ENCODE measurements at places on chromosomes 3 and 15.

DNA sequence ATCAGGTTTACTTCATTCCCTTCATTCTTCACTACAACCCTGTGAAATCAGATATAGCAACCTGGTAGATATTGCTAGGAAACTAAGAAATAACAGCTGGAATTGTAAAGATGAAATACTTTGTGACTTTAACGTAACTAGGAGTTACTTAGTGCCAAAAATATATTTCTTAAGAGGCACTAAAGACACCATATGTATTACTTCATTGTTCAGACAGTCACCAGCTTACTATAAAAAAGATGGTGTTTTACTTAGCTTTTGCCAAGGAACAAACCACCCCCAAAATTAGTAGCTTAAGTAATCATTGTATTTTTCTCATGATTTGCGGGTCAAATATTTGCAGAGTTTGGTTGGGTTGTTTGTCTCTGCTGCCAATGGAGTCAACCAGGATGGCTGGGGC is 62.5 kb downstream of the PROS1 start:
- DNase-seq: no peak

DNA sequence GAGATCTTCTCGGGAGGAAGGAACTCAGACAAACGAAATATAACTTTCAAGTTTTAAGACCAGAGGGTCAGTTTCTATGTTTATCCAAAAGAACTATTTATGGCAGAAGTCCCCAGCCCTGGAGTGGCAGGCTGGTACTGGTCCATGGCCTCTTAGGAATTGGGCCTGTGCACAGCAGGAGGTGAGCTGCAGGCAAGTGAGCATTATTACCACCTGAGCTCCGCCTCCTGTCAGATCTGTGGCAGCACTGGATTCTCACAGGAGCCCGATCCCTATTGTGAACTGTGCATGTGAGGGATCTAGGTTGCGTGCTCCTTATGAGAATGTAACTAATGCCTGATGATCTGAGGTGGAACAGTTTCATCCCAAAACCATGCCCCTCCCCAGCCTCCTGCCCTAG is 14.3 kb upstream of the HPS3 start:
- DNase-seq: no peak

DNA sequence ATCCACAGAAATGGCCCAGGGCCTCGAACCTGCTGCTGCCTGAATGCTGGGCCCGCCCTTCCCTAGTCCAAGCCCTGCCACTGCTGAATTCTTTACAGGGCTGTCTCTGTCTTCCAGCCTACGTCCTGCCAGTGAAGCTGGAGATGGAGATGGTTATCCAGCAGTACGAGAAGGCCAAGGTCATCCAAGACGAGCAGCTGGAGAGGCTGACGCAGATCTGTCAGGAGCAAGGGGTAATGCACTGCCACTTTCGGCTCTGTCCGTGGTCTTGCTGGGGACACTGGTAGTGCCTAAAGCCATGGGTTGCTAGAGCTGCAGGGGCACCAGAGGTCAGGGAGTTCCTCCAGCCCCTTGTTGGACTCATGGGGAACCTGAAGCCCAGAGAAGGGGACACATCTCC is 115.7 kb downstream of the TMEM266 start:
- no peak for DNase-seq

DNA sequence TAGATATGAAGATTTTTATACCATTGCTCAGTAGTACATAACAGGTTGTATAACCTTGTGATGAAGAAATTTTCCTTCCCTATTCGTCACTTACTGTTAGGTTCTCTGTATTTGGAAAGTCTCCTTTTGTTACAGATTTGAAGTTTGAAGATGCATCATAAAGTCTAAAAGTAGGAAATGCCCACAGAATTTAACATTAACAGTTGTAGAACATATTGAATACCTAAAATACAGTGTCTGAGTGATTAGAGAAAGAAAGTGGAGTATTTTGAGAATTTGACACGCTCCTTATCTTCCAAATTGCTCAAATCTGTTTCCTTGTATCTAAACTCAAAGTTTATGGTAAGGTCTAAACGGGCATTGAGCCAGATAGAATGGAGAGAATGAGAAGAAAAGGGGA is 111.3 kb downstream of the MBNL1 start:
- DNase-seq: no peak

Measured in common myeloid progenitor, CD34-positive (primary cell).